Motor neuron (in vitro differentiated cells): ENCODE measurements at places on chromosomes 6 and 20.
A peak's percentile ranks its signal among the peaks of the same experiment; 100 is the strongest.

DNA sequence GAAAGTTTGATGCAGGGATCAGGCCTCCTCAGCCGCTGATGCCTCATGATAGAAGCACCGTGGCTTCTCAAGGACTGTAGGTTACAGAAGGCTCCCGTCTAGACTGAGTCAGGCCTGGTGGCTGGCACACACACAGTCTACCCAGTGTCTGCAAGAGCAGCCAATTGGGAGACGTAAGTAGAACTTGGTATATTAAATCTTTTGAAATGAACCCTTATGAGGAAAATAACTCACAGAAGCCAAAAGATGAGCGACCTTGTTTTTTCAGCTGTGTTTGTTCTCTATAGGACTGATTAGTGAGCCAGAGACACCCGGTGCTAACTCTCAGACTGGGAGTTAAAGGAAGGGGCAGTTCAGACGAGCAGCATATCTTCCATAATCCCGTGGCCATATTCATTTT, 5.9 kb upstream of the PDE10A start:
- ATAC-seq: no peak

GRCh38 chr20:32635764-32636163, 38.0 kb downstream of the C20orf203 start:
- peak; percentile 45 for ATAC-seq

- no peak for ATAC-seq
Observed at GRCh38 chr20:34397096-34397495, 34.0 kb downstream of the ITCH start.

- ATAC-seq: no peak
Observed at GRCh38 chr20:10986586-10986985, 312.8 kb upstream of the JAG1 start.

GRCh38 chr20:63351326-63351700, 9.8 kb downstream of the CHRNA4 start:
- ATAC-seq: no peak

- ATAC-seq: peak; percentile 83
Observed at GRCh38 chr20:41738604-41739206, 120.5 kb upstream of the CHD6 start.

DNA sequence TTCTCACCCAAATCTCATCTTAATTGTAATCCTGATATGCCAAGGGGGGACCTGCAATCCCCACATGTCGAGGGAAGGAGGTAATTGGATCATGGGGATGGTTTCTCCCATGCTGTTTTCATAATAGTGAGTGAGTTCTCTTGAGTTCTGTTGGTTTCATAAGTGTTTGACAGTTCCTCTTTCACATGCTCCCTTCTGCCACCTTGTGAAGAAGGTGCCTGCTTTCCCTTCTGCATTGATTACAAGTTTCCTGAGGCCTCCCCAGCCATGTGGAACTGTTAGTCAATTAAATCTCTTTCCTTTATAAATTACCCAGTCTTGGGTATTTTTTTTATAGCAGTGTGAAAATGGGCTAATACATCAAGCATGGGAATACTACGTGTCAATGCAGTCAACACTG, 925.0 kb upstream of the MAN1A1 start:
- no peak for ATAC-seq

- ATAC-seq: no peak
Observed at GRCh38 chr20:17955302-17955701, 13.3 kb downstream of the SNX5 start.

DNA sequence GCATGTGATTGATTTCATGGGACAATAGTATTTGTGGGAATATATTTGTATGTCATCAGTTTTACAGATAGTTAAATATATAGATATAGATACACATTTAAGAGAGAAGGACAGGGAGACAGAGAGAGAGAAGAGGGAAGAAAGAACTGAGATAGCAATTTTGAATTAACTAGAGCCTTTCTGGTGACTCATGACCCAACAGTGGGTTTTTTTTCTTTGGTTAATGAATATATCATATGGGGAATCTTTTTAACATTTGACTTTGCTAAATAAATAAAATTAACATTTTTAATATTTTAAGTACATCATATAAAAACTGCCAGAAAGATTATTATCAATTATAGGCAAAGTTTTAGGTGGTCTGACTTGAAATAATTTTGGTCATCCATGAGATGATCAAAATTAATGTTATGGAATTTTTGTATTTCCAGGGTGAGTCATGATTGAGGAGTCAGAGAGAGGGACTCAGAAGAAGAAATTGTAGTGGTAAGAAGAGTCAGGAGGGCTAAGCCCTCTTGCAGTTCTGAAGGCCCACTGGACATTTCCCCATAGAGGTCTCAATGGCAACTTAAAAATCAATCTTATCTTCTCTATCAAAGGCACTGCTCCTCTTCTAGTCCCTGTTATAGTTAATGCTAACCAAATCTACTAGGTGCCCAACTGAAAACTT, 508.1 kb upstream of the MAP3K7 start:
- no peak for ATAC-seq

- no peak for ATAC-seq
Observed at GRCh38 chr6:123105561-123105960, 109.5 kb downstream of the CLVS2 start.

DNA sequence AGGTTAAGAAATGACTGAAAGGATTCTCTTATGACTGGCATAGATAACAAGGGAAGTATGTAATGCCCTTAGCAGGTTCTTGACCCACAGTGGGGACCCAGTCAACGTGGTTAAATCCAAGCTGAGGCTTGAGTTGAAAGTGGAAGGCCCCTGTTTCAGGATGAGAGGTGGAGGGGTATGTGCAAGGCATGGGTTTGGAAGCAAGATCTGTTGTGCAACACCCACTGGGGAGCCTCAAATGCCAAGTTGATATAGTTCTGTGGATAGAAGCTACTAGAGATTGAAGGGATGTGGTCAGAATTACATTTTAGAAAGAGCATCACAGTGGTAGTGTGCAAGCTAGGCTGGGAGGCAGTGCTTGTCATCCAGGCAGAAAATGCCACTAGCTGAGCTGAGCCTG, 5.1 kb downstream of the PABPC1L start:
- no peak for ATAC-seq

GRCh38 chr20:57439993-57440392, 48.8 kb downstream of the RBM38 start:
- no peak for ATAC-seq

DNA sequence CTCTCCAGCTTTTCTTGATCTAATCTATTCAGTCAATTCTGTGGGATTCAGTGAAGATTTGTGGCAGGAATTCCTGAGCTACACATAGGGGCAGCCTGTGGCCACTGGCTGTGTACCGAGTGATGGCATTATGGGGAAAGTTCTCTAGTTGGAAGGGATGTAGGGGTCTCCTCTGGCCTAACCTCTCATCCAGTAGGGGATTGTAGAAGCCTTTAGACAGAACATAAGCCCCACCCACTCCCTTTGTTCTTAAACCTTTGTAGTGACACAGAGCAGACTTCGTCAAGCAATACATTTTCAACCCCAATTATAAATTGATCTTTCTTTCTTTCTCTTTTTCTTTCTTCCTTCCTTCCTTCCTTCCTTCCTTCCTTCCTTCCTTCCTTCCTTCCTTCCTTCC, 188.9 kb downstream of the QKI start:
- ATAC-seq: peak; percentile 29

DNA sequence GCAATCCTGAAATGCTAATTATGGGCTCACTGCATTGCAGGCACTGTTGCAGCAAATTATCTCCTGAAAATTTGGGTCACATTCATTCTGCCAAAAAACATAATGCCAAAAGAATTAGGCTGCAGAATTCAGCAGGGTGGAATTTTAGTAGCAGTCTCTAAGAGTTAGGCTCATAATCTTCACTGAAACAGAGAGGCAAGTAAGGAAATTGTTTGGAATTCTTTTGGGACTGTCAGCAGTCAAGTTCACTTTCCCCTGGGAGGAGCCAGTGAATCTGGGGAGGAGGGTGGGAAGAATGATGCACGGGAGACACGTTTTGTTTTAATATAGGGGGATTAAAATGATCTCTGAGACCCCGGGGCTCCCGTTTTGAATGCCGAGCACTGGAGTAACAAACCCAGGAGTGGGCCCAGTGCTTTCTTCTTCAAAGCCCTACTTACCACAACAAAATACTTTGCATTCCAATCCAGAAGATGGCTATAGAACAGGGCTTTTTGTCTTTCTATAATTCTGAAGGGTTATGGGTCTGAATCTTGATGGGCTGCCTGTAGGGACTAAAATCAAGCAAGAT, 44.7 kb downstream of the SOBP start:
- ATAC-seq: no peak

GRCh38 chr6:139944976-139945375, 570.5 kb upstream of the CITED2 start:
- no peak for ATAC-seq

DNA sequence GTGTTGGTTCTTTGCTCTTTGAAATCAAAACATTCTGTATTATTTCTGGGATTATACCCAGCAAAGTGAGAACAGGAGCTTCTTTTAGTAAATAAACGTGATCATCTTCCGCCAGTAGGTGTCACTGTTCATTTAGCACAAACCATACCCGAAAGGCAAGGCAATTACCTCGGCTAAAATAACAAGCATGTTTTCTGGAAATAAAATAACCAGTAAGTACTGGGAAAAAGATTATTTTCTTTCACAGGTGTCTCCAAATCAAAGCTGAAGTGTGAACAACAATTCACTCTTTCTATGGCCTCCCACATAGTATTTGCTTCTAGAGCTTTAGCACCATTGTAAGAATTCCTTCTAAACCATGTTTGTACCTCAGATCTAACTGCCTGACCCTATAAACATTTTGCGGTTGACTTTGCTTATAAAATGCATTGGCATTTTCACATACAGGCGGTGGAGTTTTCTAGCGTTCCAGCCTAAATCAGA, 144.6 kb upstream of the AGPAT4 start:
- ATAC-seq: peak; percentile 65

- ATAC-seq: peak; percentile 76
Observed at GRCh38 chr20:15875446-15875845, 697.8 kb downstream of the KIF16B start.

- no peak for ATAC-seq
Observed at GRCh38 chr6:18099511-18099910, 23.0 kb downstream of the NHLRC1 start.

- ATAC-seq: no peak
Observed at GRCh38 chr20:40100261-40100660, 588.8 kb downstream of the MAFB start.

DNA sequence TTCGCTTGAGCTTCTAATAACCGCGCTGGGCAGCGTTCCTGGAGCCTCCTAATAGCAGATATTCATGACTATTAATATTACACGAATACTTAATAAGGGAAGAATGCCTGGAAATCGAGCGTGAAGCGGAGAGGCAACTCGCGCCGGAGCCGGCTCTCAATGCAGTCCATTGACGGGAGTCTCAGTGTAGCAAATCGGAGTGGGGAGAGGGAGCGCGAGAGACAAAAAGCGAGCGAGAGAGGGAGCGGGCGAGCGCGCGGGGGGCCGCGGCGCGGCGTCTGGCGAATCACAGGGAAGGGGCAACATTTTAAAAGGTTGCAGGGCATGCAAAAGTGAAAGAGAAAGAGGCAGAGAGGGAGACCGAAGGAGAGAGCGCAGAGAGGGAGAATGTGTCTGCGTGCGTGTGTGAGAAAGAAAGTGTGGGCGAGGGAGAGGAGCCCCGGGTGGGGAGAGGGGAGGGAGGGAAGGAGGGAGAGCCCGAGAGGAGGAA, 2.9 kb downstream of the TFAP2A start:
- peak; percentile 57 for ATAC-seq

- no peak for ATAC-seq
Observed at GRCh38 chr6:89037141-89037900, 43.2 kb upstream of the PNRC1 start.

DNA sequence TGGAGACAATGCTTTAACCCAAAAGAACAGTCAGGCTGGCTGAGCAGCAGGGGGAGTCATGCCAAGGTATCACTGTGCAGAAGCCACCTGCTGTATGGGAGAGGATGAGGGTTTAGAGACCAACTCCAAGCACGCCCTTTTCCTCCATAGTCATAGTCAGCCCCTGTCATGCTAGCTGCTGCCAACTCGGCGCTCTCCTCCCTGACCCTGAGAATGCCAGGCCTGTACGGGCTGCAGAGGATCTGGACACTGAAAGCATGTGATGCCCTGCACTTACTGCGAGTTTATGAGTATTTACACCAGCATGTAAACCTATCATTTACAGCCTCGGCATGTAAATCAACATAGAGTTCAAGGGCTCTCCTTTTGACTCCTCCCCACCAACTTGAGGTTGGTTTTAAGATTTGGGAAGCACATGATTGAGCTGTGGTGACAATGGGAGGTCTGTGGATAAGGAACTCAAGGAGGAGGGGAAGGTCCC, 11.7 kb upstream of the SCUBE3 start:
- no peak for ATAC-seq

DNA sequence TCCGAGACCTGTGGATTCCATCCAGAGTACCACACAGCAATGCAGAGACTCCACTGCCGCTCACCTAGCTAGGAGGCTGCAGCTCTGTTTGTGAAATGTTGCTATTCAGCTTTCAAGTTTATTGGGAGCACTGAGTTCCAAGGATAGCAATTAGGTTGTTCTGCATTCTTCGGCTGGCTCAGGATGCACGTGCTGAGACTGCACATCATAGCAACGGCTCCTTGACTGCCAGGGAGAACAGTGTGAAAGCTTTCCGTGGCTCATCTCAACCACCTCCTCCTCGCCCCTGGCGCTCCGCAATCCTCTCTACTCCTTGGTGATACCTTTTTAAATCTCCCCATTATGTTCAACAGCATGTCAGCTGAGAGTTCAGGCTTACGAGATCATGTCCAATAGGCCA, 116.6 kb downstream of the TSHZ2 start:
- ATAC-seq: peak; percentile 90

DNA sequence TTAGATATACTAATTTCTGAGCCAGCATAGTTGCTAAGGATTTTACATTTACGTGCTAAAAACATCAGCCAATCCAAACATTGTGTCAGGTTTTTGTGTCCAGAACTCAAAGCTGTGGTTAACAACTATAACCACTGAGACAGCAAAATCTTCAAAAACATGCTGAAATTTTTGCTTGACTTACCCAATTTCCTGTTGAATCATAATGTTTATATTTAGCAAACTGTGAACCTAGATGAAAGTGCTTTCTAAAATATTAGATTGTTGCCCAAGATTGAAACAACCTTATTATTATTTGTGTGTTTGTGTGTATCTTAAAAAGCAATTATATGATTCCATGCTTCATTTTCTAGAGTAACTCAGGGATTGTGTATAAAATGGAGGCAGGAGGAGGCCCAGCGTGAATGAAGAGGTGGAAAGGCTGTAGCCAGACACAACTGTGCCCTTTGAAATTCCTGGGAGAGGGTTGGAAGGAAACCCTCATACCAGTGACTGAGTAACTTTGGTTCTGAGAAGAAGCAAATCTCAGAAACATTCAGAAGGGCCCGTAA, 48.0 kb downstream of the ARMC2 start:
- no peak for ATAC-seq
